ENCODE measurements at places on chromosomes 6 and 20.

DNA sequence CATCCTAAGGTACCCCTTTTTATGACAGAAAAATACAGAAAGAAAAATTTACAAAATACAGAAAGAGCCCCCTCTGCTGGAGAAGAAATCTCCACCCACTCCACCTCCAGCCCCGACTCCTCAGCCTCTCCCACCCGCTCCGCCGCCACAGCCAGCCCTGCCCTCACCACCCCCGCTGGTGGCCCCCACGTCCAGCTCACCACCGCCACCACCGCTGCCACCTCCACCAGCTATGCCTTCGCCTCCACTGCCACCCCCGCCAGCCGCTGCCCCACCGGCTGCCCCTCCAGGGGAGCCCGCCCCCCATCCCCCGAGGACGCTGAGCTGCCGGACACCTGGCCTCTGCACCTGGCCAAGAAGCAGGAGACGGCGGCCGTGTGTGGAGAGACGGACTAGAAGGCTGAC is 17.7 kb downstream of the WFDC2 start:
- DNase-seq, result no peak

DNA sequence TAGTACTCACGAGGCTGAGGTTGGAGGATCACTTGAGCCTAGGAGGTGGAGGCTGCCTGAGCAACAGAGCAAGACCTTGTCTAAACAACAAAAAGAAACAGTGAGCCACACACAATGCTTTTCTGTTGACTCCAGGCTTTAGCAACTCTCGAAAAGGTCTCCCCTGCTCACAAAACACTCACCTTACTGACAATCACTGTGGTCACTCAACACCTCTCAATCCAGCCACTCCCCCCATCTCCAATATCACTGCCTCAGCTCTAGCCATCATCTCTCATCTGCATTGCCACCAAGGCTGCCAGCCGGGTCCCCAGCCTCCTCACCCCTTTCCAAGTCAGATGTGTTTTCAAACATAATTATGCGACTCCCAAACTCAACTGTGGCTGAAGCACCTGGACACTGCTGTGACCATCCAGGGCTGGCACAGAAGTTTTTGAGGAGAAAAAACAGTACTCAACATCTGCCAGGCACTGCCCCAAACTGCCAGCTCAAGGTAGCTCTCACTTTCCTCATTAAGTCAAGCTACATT is 218.0 kb upstream of the ARID1B start:
- DNase-seq, result no peak

- DNase-seq, result peak; percentile 95
These were observed 94.0 kb upstream of the MCHR2 start for GRCh38 chr6:100088009-100088408.

DNA sequence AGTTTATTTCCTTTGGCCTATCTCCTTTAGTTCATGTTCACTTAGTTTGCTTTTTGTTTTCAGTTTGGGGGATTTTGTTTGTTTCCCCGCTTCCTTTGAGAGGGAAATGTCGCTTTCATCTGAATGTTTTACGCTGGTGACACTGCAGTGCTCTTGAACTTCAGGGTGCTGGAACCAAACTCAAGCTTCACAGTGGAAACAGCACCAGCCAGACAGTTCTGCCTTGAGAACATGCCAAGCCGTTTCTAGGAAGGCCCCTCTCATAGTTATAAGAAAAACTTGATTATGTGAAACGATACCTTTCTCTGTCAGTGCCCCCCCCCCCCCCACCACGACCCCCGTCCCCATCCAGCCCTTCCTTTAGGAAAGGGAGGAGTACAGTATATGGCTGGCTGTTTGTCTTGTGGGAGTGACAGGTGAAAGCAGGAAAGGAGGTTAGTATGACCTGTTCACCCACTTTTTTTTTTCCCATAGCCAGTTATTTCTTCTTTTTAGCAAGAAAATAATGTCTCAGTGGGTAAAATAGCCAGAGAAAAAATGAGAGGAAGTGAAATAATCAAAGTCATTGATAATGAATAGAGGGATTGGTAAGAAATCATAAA is 130.1 kb downstream of the LRRC1 start:
- no peak for DNase-seq

DNA sequence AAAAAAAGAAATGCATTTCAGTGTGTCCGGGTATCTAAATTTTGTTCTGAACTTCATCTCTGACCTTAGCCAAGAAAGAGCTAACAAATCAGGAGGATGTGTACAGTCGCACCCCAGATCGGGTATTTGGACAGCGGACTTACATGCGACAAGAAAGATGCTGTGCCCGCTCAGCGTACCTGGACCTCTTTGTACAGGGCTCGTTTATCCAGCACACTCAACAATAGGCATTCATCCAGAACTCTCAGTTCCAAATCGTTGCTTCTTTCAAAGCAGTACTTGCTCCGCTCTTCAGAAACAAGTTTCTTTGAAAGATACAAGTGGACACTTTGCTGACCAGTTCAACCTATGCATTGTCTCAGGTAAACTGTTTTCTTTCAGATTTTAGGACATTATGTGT is 191.7 kb downstream of the LY86 start:
- no peak for DNase-seq

Data from AG10803 (cell line).